Stimulated activated CD8-positive, alpha-beta memory T cell treated with anti-CD3 and anti-CD28 coated beads, Interleukin-7, amount 100 ng/mL, for 4 hours (primary cell): ENCODE measurements at places on chromosomes 4 and X.

DNA sequence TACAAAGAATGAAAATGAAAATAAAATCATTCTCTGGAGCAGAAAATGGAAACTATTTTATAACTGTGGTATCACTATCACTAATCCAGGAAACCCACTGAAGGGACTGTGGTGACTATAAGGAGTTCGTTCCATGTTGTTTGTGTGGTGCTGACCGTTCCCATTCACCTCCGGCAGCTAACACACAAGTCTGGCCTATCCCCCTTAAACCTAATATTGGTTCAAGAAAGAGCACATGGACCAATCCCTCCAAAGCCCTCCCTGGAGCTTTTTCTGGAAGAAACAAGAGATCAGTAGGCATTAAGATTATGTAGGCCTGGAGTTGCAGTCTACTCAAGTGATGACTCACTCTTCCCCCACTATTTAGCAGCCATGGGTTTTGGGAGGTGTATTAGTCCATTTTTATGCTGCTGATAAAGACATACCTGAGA, 25.9 kb upstream of the FAM241A start:
- DNase-seq = no peak

- DNase-seq = no peak
These were observed 27.4 kb downstream of the KLF3 start for GRCh38 chr4:38691251-38692008.

GRCh38 chrX:155611302-155611701, 1.4 kb downstream of the TMLHE start:
- no peak for DNase-seq

DNA sequence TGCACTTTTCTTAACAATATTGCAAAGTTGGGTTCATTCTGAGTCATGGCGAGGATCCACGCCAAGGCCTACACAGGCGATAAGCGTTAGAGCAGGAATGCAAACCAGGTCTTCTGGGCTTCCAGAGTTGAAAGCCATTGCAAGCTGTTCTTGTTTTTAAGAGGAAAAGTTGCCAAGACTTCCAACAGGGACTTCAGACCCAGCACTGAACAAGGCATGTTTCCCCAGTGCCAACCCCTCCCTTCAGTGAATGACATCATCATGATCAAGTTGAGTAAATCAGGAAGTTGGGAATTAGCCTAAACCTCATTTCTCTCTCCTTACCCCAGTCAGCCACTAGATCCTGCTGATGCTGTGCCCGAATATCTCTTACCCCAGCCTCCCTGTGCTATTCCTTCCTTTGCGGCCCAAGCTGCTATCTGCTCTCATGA, 355.1 kb downstream of the HS3ST1 start:
- DNase-seq = no peak

- peak; percentile 85 for DNase-seq
These were observed at the start of gene STEEP1 for GRCh38 chrX:119565107-119565663. STEEP1 (minus strand) TSS chrX:119565409; CDS start chrX:119565355, 54 bp downstream.
